Muscle of arm (tissue), 14 donors: ENCODE measurements at places on chromosomes 6 and 20.

DNA sequence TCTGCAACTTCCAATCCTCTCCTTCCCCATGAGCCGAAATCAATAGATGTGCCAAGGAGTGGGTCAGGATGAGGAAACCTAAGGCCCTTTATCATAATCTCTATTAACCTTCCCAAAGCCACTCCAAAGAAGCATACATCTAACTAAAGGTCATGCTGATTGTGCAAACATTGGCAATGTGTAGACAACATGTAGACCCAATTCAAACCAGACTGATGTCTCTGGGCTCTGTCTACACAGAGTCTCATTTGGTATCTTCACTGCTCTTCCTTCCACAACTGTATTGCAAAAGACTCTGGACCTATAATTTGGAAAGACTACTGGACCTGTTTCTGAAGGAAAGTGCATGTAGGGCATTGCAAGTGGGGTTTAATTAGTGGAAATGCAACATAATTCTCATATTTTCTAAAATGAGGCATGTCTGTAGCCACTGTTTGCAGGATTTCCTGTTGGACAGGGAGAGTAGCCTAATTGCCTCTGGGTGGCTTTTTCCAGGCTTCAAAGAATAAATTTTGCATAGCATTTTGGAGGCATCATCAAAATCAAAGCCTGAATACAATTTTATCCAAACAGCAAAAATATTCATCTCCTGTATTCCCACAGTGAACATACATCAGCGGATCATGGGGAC, 35.0 kb upstream of the MLIP start:
- no peak for DNase-seq

DNA sequence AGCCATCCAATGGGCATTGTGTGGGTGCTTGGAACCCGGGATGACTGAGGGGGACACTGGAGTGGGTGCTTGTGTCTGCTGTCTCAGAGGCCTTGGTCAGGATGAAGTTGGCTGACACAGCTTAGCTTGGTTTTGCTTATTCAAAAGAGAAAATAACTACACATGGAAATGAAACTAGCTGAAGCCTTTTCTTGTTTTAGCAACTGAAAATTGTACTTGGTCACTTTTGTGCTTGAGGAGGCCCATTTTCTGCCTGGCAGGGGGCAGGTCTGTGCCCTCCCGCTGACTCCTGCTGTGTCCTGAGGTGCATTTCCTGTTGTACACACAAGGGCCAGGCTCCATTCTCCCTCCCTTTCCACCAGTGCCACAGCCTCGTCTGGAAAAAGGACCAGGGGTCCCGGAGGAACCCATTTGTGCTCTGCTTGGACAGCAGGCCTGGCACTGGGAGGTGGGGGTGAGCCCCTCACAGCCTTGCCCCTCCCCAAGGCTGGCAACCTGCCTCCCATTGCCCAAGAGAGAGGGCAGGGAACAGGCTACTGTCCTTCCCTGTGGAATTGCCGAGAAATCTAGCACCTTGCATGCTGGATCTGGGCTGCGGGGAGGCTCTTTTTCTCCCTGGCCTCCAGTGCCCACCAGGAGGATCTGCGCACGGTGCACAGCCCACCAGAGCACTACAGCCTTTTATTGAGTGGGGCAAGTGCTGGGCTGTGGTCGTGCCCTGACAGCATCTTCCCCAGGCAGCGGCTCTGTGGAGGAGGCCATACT, 49.4 kb downstream of the PYGB start:
- no peak for DNase-seq

GRCh38 chr20:63648895-63649589, 4.2 kb downstream of the STMN3 start:
- DNase-seq, result no peak

GRCh38 chr20:9458138-9458796, 56.1 kb upstream of the LAMP5 start:
- no peak for DNase-seq

DNA sequence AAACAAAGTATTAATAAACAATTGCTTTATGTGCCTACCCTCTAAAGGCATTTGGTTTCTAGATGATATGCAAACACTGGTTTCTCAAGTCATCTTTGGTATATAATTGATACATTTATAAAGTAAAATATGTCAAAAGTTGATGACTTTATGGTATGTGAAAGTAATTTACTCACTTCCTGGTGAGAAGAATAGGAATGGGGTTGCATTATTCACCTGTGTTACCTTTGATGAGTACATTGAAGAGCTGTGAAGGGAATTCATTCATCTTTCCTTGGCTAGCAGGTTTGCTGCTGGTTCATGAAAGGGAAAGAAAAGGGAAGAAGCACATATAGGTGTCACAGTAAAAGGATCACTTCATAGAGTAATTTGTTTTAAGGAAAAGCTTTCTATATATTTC, 20.4 kb downstream of the RNF217 start:
- no peak for DNase-seq

DNA sequence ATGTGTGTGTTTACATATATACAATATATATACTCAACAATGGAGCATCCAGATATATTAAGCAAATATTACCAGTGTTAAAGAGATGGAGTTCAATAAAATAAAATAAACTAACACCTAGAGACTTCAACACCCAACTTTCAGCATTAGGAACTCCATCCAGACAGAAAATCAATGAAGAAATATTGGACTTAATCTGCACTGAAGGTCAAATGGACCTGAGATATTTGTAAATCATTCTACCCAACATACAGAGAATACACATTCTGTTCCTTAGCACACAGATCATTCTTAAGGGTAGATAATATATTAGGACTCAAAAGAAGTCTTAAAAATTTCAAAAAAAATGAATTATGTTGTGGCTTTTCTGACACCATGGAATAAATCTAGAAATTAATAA, 832.3 kb upstream of the ADGRB3 start:
- no peak for DNase-seq

DNA sequence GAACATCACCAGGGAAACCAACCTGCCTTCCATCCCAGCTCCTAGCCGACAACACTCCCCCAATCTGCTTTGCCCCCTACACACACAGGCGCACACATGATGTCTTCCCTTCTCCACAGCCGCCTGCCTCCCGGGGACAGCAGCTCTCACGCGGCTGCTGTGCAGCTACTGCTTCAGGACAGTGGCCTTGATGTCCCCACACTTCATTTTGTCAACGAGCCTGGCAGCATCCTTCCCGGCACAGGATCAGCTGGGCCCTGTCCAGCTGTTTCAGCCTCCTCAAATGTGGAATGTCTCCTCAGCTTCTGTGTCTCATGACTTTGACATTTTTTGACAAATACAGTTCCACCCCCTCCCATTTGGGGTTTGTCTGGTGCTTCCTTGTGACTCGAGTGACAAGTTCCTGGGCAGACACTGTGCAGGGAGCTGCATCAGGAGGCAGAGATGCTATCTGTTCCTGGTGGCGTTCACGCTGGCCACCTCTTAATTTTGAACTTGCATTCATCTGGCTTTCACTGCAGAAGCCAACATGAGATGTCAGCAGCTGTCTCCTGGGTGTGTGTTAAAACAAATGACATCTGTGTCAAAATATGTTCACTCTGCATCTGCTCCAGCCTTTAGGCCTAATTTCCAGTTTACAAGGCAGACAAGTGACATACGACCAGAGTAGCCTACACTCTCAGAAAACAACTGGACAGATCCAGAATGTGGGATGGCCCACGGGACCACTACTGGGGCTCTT, 57.2 kb downstream of the GINS1 start:
- peak; percentile 9 for DNase-seq

- DNase-seq, result no peak
These were observed 4.9 kb upstream of the ASCC3 start for GRCh38 chr6:100886076-100886475.
